Renal cortical epithelial cell (primary cell): ENCODE measurements at places on chromosomes 11 and 22. TPM values are rescaled to one million over a fixed set of nuclear protein-coding genes. Genes with fewer than 3 reads are reported as not detected.

- no peak for DNase-seq
Observed at GRCh38 chr11:17116117-17116516, 38.6 kb upstream of the RPS13 start.

DNA sequence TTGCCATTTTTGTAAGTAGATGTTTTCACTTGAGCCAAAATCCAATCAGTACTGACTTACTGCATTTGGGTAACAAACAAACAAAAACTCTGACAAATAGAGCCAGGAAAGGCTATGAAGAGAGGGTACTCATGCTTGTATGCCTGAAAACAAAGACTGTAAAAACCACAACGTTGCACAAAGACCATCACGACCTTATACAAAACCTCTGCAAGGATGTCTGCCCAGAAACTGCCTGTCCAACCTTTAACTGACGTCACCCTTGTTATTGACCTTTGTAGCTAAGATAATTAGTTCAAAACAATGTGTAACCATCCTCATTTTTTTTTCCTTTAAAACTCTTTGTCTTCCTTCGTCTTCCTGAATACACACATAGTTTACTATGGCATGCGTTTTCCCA lies 804 bp upstream of the CREBZF start:
- peak; percentile 92 for DNase-seq

DNA sequence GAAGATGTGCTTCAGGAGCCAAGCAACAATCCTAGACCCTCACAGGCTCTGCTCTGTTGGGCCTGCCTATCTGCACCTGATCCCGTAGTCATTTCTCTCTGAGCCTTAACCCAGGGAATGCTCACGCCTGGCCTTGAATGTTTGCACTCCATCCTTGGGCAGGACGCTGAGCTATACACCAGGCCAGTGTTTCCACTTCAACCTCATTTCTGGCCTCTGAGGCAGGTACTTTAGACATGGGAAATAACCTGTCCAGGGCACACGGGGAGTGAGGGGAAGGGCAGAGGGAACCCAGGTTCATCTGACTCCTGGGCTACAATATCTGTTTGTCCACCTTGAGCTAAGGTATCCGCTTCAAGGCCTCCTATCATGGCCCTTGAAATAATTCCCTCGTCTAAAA lies 9.9 kb downstream of the RSPH14 start:
- DNase-seq, result no peak

Gene P2RY2
- 3.7 and 4.3 TPM in 2 replicates for total RNA-seq

GRCh38 chr11:124746621-124747243 lies 5.3 kb downstream of the VSIG2 start:
- peak; percentile 88 for DNase-seq

DNA sequence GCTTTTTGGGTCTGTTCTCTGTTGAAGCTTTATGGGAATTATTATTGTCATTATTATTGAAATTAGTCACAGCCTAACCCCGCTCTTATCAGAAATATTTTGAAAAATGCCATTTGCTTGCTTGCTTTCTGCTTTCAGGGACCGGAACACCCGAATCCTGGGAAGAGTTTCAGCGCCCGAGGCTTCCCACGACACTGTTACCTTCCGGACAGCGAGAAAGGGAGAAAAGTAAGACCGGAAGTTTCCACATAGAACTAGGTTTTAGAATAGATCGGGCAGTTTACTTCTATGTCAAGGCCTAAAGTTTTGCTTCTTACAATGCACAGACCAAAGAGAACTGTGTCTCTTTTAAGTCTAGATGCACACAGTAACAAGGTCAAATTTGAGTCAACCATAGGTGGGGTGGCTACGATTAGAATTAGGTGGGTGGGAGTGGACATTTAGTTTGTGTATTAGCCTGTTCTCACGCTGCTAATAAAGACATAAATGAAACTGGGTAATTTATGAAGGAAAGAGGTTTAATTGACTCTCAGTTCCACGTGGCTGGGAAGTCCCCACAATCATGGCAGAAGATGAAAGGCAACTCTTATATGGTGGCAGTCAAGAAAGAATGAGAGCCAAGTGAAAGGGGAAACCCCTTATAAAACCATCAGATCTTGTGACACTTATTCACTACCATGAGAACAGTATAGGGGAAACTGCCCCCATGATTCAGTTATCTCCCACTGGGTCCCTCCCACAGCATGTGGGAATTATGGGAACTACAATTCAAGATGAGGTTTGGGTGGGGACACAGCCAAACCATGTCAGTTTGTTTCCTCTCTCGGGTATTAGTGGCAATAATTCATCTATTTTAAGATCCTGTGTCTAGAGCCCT lies 12.9 kb downstream of the MPEG1 start:
- DNase-seq, result no peak

DNA sequence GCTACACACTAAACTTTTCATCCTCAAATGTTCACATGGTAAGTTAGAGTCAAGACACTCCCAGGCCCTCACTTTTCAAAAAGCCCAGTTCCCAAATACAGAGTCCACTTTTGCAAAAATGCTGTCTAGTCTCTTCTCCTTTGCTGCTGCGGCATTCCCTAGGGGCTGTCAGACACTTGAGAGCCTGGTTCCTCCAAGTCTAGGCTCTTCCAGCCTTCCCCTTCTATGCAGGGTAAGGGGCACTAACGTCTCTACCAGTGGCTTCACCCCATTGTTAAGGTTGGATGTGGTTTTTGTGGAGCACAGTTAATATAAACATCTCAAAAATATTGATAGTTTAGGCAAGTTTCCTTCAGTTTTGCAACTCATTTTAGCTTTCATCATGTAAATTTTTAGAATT lies 181.5 kb downstream of the KIF18A start:
- no peak for DNase-seq

Gene FBLN1
- total RNA-seq, result 17.1 TPM in 1 of 2 replicates, not detected in the other

Gene ST14
- total RNA-seq, result 35.1 and 137 TPM in 2 replicates

GRCh38 chr11:98185245-98185644 lies 835.5 kb upstream of the CNTN5 start:
- no peak for DNase-seq

- peak; percentile 1 for DNase-seq
Observed at GRCh38 chr11:88886796-88887195, 179.0 kb downstream of the GRM5 start.

DNA sequence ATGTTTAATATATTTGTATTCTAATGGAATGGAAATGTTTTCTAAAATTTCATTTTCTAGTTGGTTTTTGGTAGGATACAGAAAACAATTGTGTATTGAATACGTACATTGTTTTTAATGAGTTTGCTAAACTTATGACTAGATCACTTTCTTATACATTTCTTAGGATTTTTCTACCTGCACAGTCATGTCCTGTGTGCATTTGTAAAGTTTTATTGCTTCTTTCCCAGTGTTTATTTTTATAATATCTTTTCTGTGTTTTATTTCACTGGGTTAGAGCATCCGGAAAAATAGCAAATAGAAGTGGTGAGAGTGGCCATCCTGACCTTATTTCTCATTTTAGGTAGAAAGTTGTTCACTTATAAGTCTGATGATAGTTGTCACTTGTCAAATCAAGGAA lies 103.6 kb downstream of the TMEM135 start:
- no peak for DNase-seq

- peak; percentile 19 for DNase-seq
Observed at GRCh38 chr11:69918938-69919650, 99.9 kb upstream of the FGF3 start.

DNA sequence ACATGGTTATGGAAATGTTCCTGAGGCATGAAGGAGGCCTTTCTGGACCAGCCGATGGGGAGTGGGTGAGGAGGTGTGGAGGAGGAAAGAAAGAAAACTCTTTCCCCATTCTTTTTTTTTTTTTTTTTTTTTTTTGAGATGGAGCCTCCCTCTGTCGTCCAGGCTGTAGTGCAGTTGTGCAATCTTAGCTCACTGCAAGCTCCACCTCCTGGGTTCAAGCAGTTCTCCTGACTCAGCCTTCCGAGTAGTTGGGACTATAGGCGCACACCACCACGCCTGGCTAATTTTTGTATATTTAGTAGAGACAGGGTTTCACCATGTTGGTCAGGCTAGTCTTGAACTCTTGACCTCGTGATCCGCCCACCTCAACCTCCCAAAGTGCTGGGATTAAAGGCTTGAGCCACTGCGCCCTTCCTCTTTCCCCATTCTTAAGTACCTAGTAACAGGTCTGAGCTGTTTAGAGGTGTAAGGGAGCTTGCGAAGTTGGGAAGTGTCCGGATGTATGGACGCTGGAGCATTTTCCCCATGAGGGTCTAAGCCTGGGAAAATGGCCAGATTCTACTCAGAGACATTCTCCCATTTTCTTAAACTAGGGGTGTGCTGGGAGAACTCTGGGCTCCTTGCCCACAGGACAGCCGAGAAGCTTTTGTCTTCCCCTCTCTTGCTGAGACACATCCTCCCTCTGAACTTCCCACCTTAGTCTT lies 135.8 kb downstream of the TEAD1 start:
- peak; percentile 85 for DNase-seq

Gene C22orf15
- not detected in 2 replicates for total RNA-seq

GRCh38 chr11:95727111-95727510 lies 62.5 kb downstream of the FAM76B start:
- DNase-seq, result no peak

GRCh38 chr11:76796511-76797198 lies 13.5 kb downstream of the TSKU start:
- DNase-seq, result no peak

Gene OR10D3
- not detected in 2 replicates for total RNA-seq

Gene EHF
- 43.7 and 158 TPM in 2 replicates for total RNA-seq

GRCh38 chr11:127118811-127119210 lies 118.2 kb upstream of the KIRREL3 start:
- DNase-seq, result no peak

Gene LUZP2
- total RNA-seq, result not detected in 2 replicates
